ENCODE measurements at places on chromosomes 3 and 15. TPM values are rescaled to one million over a fixed set of nuclear protein-coding genes. Genes with fewer than 3 reads are reported as not detected.

RARB gene
- total RNA-seq: 0.22 TPM

MAN2C1 gene
- 88.9 TPM for total RNA-seq

SLC28A1 gene
- total RNA-seq: not detected

GRCh38 chr3:143605233-143605950 lies 242.9 kb downstream of the SLC9A9 start:
- H3K4me3 ChIP-seq: no peak overlapping the region
- DNase-seq: no peak
- H3K36me3 ChIP-seq: no peaks in the 10 kb centered on the region
- H3K4me1 ChIP-seq: no peaks in the 10 kb centered on the region
- no peak overlapping the region for H3K27ac ChIP-seq
- H3K27me3 ChIP-seq: no peaks in the 10 kb centered on the region

DNA sequence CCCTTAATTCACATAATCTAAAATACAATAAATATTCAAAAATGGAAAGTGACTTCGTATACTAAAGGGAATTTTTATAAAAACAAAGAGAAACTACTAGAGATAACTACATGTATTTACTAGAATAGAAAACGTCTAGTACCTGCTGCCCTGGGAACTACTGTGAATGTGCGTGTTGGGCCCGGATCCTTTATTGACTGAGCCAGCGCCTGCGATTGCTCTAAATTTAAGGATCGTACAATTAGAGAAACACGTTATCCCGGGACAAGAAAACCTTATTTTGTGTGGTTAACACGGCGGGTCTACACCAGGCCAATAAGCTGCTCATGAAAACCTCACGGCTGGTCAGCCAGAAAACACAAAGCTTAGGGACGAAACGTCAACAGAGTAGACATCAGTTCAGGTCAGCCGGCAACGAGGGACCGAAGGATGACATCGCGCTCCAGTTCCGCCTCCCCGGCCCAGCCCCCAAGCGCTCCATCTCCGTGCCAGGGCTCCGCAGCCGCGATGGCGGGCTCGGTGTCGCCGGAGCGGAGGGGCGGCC lies 555 bp downstream of the TM2D3 start:
- H3K27me3 ChIP-seq: no peaks in the 10 kb centered on the region
- H3K36me3 ChIP-seq: peaks cover under 1% of the 10 kb centered on the region
- no peak for DNase-seq
- peaks cover 3% of the 10 kb centered on the region for H3K4me1 ChIP-seq
- peak overlapping the region; percentile 87 for H3K4me3 ChIP-seq

All from H1 (cell line).